ENCODE measurements at places on chromosomes 11 and 22.

DNA sequence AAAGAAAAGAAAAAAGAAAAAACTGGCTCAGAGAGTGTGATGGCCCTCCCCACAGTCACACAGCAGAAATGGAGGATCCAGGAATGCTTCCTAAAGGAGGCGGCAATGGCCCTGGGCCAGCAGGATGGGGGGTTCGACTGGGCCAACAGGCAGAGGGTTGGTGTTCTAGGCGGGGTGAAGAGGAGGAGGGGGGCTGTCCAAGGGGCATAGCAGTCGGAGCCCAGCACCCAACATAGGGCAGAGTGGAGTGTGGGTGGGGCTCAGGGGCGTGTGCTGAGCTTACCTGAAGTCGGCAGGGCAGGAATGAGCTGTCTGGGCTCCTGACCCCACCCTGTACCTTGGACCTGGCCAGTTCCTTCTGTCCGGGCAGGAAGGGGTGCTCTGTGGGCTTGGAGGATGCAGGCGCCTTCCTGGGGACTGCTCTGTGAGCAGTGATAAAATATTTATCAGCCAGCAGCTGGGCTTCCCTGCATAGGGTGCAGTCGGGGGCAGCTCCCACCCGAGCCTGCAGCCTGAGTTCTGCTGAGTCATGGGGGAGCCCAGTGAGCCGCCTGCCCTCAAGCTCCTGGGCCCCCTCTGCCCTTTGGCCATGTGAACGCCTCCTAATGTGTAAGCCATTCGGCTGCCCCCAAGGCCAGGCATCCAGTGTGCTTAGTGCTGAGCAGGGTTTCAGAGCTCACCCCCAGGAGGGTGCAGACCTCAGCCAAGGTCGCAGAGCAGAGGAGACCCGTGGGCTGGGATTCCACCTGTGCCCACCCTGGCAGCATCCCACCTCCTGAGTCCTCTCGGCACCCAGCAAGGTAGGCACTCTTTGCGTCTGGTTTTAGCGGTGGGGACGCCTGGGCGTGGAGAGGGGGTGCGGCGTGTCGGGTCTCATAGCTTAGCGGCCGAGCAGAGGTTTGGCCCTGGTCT is 25.3 kb upstream of the PRR5 start:
- DNase-seq: no peak

DNA sequence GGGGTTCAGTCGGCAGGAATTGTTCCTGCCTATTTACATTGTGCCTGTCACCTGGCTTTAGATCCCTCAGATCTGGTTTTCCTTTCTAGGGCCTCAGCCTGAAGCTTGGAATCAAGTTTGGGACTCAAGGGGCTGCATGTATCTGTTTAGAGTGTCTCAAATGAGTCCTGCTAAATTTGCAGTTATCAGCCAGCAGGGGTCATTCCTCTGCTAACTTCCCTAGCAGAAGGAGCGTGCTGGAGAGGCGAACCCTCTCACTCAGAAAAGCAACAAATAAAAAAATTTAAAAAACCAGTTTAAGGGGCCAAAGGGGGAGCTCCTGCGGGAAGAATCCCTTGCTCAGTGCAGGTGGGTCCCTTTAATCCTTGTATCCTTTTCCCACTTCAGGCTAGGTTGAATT is 1220.2 kb downstream of the JRKL start:
- DNase-seq: no peak

GRCh38 chr11:2247496-2247895 is 22.9 kb downstream of the ASCL2 start:
- no peak for DNase-seq

DNA sequence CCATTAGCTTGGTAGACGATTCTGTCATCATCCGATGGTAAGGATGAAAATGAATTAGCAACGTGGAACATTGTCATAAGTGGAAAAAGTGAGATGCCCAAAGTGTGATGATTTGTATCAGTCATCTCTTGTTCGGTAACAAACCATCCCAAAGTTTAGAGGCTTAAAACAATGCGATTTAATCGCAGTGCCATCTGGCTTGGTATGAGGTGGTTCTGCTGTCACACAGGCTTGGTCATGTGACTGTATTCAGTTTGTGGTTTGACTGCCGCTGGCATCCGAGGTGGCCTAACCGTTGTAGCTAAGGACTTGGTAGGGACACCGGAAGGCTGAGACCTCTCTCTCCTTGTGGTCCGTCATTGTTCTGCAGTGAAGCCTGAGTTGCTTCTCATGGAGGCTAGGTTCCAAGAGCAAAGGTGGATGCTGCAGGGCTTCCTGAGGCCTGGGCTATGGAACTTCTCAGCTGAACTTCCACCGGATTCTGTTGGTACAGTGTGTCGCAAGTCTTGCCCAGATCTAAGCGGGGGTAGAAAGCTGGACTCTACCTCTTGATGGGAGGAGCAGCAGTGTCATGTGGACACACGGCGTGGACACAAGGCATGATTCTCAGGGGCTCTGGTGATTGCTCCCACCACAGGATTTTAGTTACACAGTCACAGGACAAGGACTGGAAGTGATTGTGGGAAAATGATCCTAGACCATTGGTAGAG is 36.3 kb downstream of the BCR start:
- DNase-seq: no peak

DNA sequence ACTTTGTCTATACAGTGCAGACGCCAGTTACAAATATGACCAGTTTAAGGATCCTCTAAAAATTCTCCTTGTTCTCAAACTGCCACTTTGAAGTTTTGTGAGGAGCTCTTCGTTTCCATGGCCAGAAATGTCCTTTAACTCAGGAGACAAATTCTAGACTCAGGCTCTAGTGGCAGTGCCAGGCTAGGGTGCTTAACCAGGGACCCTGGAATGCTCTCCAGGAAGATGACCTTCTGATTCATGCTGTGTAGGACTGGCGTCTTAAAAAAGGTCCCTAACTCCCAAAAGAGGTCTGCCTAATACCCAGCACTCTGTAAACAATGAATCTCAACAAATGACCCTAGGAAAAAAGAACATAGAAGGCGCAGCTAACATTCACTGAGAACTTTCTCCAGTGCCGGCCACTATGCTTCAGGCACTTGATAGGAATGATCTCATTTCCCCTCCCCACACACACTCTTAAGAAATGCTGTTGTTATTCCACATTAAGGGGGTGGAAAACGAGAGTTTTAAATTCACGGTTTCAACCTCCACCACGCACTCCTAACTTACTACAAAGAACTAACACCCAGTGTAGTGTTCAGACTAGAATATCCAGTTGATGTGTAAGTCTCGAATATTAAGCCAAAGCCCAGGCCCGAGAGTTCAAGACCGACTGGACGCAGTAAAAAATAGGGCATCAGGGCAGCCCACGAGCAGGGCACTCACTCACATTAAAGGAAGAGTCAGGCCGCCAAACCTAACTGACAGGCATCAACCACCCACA is 747 bp downstream of the NXF1 start:
- DNase-seq: no peak

DNA sequence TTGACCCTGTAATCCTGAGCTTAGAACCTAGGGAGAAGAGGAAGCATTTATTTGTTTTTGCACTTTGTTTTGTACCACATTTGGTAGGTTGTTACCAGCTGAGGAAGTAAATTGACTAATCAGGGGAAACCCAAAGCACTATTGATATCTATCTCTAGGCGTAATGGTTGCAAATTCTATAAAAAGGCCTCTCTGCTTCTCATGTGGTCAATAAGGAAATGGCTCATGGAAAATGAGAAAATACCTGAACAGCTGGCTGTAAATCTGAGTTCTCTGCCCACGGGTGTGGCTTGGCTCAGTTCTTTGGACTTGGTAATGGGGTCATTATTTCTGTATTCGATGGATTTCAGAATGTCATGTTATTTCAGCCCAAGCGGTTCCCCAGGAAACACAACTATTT is 42.4 kb downstream of the BARX2 start:
- no peak for DNase-seq

DNA sequence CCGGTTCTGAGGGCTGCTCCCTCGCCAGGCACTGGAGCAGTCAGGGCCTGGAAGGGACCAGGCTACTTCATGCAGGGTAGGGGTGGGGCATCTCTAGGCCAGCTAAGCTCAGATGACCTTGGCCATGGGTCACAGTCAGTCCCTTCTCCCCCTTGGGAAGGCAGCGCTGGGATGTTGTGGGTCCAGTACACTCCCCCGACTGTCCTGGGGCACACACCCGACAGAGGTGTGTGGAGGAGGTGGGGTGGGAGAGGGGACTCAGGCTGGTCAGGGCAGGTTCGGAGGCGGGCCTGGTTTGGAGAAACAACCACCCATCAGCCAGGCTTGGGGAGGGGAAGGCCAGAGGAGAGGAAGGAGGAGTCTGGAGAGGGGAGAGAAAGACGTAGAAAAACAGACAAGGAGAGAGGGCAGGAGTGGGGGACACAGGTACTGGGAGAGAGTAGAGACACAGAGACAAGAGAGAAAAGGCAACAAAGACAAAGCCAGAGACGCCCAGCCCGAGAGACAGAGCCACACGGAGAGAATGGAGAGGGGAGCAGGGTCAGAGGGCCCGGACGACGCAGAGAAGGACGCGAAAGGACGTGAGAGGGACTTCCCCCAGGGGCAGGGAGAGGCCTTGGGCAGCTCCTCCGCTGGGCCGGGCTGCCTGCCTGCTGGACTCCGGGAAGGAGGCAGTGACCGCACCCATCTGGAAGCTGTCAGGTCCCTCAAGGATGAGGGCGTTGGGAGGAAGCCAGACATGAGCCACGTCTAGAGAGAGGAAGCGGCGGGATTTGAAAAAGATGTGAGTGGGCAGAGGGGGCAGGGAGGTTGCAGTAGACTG is 30.6 kb upstream of the TSKU start:
- DNase-seq: no peak

- no peak for DNase-seq
Measured at GRCh38 chr11:19467904-19468303, 227.2 kb upstream of the E2F8 start.

DNA sequence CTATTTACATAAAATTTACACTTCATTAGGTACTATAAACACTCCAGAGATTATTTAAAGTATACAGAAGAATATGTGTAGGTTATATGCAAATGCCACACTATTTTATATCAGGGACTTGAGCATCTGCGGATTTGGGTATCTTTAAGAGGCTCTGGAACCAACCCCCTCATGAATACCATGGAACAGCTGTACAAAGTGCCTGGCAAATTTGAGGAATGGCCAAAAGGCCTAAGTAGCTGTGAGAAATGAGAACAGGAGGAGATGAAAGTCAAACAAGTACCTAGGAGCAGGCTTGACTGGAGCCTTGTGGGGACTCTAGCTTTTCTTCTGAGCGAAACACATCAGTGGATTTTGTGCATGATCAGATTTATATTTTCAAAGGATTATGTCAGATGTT is 149.3 kb downstream of the RBFOX2 start:
- no peak for DNase-seq

- no peak for DNase-seq
Measured at GRCh38 chr11:93028960-93029522, 59.6 kb downstream of the MTNR1B start.

DNA sequence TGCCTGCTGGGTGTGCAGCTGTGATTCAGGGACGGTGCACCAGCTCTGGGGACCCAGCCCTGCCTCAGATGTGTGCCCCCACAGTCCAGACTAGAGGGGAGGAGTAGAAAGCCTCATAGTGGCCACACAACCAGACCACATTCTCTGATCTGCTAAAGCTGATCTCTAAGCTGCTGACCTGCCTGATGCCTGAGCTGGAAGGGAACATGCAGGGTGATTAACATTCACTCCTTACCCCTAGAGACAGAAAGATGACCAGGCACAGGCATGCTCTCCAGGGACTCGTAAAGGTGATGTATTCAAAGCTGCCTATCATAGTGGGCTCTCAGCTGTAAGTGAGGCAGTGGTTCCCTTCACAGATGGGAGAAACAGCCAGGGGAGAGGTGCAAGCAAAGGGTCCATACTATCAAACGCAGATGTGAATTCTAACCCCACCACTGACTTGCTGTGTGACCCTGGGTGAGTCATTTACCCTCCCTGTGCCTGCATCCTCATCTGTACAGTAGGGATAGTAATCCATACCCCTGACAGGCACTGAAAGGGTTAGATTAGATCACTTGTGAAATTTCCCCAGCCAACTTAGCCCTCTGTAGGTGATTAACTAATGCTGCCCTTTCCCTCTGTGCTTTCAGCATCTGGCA is 29.0 kb upstream of the LRRC32 start:
- DNase-seq: no peak

DNA sequence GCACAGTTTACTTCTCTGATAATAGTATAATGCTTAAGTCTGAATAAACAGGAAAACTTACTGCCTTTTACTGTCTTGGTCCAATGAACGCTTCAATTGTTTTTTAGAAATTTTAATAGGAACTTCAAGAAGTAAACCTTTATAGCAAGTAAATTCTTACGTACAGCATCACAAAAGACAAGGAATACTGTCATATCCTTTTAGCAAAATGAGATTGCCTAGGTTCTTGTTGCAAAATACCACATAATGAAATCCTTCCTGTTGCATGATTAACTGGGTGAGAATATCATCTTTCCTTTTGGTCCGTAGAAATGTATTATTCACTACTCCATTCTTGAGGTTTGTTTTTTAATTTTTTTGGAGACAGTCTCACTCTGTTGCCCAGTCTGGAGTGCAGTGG is 22.3 kb upstream of the HIKESHI start:
- DNase-seq: no peak

GRCh38 chr11:95338430-95338991 is 107.5 kb upstream of the SESN3 start:
- no peak for DNase-seq

DNA sequence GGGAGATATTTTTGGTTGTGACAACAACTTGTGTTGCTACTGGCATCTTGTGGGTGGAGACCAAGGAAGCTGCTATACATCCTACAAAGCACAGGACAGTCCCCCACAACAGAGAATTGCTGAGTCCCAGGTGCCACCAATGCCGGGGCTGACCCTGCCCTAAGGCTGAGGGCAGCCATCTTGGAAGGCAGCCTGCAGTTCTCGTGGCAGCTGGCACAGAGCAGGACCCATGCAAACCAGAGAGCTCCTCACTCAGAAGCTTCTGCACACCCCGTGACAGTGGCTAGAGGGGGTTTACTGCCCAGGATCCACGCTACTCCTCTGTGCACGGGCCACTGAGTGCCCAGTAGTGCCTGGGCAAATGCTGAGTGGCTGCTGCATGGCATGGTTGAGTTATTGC is 143.4 kb downstream of the CTTN start:
- no peak for DNase-seq

DNA sequence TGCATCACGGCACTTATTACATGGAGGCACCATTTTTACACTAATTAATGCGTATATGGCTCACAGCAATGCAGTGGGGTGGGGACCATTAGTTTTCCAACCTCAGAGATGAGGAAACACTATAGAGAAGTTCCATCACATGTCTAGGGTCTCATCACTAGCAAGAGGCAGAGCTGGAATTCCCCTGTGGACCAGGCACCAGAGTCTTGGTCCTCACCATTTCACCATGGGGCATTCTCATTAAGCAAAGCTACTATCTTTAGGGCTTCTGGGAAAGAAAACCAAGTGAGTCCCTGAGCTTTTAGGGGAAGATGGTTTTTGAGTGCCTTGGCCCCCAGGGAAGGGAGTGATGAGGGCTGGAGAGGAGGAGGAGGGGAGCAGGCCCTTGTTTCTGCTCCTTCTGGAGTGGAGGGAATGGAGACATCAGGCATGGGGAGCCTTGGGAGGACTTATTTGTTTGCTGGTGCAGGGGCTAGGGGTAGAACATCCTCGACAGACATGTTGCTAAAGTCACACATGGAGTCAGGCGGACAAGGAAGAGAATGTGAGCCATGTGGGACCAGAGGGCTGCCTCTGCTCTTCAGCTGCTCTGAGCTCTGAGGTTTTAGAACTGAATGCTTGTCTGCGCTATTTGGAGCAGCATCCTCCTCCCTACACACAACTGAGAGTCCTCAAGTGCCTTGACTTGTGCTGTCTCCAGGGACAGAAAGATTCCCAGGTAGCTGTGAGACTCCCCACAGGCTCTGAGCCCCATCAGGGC is 40.3 kb upstream of the ZBED5 start:
- no peak for DNase-seq
